Caudate nucleus (tissue), 63 donors: ENCODE measurements at places on chromosomes 11 and 22.

DNA sequence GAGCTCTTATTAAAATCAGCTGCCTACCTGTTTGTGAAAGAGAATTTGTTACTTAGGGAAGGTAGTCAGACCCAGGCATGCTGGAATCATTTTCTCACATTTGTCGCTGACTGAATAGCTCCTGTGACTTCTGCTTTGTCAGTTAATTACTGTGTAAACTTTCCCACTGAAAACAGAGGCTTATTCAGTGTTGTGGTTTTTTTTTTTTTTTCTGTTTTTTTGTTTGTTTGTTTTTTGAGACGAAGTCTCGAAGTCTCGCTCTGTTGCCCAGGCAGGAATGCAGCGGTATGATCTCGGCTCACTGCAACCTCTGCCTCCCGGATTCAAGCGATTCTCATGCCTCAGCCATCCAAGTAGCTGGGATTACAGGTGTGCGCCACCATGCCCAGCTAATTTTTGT, 5.6 kb upstream of the LDLRAD3 start:
- DNase-seq = no peak

- DNase-seq = no peak
Measured at GRCh38 chr22:35629406-35630216, 12.5 kb upstream of the MB start.

DNA sequence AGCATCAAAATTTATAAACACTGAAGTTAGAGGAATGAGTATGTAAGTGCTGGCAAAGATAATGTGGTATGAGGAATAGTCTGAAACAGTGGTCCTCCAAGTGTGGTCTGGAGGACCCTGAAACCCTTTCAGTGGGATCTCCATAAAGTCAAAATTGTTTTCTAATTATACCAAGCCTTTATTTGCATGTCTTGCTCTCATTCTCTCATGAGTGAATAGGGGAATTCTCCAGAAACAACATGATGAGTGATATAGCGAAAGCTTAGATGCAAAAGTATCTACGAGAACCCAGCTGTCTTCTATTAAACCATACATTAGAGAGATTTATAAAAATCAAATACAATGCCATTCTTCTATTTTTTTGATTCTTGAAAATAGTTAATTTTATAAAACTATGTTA, 145.0 kb upstream of the RAG2 start:
- no peak for DNase-seq

DNA sequence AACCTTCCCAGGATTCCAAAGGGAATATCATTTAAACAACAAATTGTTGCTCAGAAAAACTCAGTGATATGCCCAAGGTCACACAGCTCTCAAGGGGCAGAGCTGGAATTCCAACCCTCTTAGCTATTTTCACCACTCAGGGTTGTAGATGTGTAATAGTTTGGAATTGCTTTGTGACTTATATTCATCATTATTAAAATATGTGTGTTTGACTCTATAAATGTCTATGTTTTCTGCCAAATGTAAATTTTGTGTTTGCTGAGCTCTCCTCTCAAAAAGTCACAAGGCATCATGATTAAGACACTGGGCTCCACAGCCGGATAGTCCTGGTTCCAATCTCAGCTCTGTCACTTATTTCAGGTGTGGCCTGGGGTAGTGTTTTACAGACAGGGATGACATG, 407.3 kb downstream of the TMEM135 start:
- no peak for DNase-seq

DNA sequence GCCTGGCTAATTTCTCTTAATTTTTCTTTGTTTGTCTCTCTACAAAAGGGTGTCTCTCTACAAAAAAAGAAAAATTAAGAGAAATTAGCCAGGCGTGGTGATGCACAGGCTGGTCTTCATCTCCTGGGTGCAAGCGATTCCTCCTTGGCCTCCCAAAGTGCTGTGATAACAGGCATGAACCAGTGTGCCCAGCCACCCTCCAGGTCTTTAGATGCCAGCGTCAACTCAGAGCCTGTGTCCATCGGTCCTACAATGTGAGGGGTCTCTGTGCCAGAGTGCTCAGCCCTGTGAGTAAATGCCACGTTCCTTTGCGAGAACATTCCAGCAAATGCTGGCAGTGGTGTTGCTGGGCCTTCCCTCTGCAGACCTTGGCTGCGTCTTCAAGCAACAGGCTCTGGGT, 62.7 kb downstream of the IGF2 start:
- DNase-seq = no peak

DNA sequence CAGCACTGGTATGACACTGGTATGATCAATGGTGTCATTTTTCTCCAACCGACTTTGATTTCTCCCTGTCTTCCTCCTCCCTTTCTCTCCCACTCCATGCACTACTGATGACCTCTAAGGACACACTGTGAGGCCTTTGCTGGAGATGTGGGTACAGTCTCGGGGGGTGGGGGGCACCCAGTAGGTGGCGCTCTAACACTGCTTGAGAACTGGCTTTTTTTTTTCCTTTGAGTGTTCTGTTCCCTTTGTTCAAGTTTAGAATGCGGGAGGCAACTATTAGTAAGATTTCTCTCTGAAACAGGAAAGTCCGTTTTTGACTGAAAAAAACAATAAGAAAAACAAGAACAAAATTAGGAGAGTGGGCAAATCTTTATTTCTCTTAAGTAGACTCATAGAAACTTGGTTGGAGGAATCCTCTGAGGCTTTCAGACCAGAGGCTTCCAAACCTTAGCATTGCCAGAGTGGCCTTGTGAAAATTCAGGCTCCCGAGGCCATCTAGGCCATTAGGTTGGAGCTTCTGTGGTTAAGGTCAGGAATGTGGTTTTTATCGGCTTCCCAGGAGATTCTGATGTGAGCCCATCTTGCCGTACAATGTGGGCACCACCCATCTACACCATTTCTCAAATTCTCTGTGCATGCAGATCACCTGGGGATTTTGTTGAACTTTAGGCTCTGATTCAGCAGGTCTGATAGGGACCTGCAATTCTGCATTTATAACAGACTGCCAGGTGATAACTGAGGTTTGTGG, 43.2 kb downstream of the PANX1 start:
- DNase-seq = no peak

DNA sequence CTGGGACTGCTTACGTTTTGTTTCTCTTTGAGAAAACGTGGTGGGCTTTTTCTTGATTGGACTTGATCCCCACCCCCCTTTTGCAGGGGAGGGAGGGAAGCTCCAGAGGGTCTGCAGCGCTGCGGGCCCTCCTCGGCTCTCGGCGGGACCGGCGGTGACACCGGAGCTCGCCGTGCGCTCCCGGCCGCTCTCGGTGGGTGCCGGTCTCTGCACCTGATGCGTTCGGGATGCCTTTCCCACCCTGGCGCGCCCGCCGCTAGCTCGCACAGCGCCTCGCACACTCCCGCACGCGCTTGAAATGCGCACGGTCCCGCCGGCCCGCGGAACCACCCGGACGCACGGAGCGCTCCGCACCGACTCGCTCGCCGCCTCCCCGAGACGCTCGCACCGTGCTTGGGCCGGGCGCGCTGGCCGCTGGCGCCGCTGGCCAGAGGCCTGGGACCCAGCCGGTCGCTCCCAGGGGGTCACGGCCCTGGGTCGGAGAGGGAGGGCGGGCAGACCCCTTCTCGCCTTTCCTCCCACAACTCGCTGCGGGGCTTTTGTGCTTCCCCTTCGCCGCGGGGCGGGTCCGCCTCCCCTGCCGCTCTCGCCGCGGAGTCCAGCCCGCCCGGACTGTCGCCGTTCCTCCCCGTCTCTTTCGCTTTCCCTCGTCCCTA, 1.0 kb downstream of the ZBTB16 start:
- DNase-seq = no peak

DNA sequence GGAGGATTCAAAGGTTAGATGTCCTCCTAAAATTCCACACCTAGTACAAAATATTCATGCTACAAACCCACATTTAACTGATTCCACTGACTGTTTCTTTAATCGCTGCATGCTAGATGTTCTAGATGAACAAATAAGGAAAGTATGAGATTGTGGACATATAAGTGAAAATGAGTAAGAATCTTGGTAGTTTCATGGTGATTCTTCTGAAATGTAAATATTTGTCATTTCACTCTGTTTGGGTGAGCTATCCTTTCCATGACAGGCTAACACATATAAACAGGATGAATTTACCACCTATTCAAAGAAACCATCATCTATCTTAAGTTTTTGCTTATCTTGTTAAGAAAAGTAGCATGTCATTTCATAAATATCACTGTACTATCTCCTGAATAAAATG, 14.8 kb downstream of the OR5B3 start:
- no peak for DNase-seq

DNA sequence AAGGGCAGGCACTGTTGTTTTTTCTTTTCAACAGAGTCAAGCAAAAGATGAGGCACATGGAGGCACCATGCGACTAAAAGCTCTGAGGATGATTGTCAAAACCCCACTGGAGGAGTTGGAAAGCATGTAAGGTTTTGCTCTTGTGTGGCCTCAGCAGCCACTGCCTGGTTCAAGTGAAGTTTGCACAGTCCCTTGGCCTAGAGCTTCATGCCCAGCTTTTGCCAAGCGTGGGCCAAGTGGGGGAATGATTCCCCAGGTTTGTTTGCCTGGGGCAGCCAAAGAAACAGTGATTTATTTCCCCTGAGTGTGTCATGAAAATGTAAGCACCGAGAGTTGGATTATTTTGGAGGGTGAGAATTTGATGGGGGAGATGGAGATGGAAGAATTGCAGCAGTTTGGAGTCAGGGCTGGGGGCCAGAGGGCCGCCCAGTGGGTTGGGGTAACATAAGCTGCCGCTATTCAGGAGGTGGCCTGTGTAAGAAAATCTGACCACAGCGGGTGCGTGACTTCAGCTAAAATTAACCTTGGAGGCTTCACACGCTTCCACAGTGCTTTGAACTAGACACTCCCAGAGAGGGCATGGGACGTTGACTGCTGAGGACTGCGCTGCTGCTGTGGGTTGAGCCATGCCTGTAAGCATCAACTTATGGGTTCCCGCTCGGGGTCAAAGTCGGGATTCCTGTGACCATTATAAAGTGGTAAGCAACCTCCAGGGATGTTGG, 100.7 kb downstream of the NAV2 start:
- DNase-seq = no peak

GRCh38 chr11:43947003-43947500, 4.6 kb downstream of the C11orf96 start:
- DNase-seq = no peak

GRCh38 chr22:47665151-47665550, 902.7 kb downstream of the TBC1D22A start:
- no peak for DNase-seq

- no peak for DNase-seq
Measured at GRCh38 chr11:134052395-134052987, 16.4 kb upstream of the JAM3 start.

- no peak for DNase-seq
Measured at GRCh38 chr22:38792833-38793232, 1.1 kb downstream of the DNAL4 start.

- DNase-seq = no peak
Measured at GRCh38 chr22:30420347-30421125, 5.0 kb upstream of the MTFP1 start.

- no peak for DNase-seq
Measured at GRCh38 chr11:119681361-119681910, 47.6 kb downstream of the NECTIN1 start.

DNA sequence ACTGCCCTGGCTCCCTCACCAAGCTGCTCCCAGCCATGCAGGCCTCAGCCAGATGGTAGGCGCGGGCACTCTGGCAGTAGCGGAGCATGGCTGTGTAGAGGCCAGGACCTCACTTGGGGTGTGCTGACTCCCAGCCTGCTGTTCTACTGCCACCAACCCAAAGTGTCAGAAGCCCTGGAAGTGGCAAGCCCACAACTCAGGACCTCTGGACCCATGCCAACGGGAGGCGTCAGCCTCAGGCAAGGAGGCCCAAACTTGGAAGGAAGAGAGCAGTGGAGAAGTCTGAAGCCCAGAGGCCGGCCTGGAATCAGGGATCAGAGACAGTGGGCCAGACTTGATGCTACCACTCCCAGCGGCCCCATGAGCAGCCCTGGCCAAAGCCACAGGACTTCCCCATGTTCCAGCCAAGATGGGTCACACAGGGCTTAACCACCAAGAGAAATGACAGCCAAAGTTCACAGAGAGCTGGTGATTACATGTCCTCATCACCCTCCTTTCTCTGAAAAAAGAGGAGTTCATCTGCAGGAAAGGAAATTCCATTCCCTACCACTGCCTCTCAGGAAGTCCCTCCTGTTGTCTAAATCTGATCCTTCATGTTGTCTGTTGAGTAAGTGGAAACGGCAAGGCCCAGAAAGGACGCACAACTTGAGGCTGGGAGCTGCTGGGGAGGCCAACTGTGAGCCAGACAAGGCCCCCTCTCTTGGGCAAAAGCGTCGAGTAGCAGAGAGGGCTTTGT, 4.4 kb downstream of the ARRB1 start:
- no peak for DNase-seq

- no peak for DNase-seq
Measured at GRCh38 chr11:69053546-69054396, 5.0 kb downstream of the TPCN2 start.

GRCh38 chr22:42800451-42801251, 56.4 kb downstream of the ARFGAP3 start:
- DNase-seq = no peak

GRCh38 chr11:64713016-64713707, 9.8 kb downstream of the NRXN2 start:
- no peak for DNase-seq

DNA sequence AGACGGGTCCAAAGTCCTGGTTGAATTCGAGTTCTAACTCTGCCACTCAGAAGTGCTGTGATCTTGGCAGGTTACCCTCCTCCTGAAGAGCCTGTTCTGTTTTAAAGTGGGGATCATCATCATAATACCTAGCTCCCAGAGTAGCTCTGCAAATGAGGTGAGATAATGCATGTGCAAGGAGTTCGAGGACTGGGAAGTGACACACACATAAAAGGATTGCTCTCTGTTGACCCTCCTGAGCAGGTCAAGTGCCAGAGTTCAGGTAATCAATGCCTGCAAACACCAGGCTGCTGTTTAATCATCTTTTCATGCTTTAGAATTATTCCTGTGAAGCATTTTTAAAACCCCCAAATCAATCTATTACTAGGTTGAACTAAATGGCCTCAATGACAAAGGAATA, 19.9 kb downstream of the RCN1 start:
- no peak for DNase-seq

DNA sequence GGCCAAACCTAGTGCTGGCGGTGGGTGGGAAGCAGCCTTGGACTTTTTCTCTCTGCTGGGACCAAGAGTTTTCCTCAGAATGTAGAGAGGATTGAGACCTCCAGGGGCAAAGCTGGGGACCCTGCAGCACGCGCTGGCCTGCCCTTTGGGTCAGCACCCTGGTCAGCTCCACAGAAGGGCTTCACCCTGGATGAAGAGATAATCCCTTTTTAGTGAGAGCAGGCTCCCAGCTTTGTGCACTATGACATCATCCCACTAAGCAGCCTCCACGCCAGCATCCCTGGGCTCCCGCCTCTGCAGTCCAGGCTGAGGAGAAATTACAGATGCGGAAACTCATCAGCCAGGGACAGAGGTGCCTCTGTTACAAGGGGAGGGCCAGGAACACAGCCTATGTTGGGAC, 23.5 kb downstream of the DRICH1 start:
- no peak for DNase-seq

DNA sequence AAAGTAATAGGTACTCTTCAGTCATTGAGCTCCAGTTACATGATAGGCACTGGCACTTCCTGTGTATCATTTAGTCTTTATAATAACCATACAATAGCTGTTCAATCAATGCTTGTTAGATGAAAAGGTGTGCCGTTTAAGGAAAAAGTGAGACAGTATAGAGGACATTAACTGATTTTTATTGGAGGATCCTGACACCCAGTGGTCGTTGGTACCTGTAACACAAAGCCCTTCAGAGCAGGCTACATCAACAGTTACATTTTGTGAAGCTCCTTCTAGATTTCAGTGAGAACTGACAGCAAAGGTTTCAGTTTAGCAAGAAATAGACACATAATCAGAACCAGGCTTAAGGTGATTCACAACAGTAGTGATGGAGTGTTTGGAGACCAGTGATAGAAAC, 44.2 kb downstream of the CCDC81 start:
- no peak for DNase-seq

- peak; percentile 44 for DNase-seq
Measured at GRCh38 chr11:119615003-119615881, 113.8 kb downstream of the NECTIN1 start.
